Kidney (tissue), 22 donors: ENCODE measurements at places on chromosomes 12 and 14.
A peak's percentile ranks its signal among the peaks of the same experiment; 100 is the strongest.

- DNase-seq, result no peak
Observed at GRCh38 chr12:69338120-69338859, 9.9 kb upstream of the LYZ start.

DNA sequence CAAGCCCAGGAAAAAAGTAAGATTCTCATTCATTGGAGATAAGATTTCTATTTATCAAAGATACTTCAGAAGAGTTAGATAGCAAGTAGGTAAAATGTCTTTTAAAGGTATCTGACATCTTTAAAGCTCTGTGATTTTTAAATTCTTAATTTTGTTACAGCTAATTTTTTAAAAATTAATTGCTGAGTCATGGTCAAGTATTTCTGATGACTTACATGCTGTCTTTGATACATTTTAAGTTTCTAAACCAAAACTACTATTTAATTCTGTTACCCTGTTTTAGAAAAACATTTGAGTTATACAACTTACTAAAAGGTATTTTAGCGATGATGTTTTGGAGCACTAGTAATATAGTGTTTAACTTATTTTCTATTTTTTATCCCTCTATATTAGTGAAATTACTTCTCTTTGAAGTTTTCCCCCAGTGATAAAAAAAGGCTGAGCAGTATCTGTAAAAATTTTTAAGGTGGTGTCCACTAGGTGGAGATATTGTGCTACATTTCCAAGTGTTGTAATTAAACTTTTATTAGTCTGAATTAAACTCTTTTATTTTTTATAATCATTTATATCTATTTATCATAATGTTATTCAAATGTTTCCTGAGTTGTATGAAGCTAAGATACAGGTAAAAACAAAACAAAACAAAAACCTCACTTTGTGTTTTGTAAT is 11.5 kb downstream of the ALG10 start:
- DNase-seq, result no peak

GRCh38 chr12:20370014-20370386 is 1.7 kb downstream of the PDE3A start:
- DNase-seq, result peak; percentile 77

GRCh38 chr14:94923786-94924185 is 153.9 kb upstream of the GSC start:
- DNase-seq, result no peak

GRCh38 chr12:19515179-19515578 is 75.9 kb downstream of the AEBP2 start:
- DNase-seq, result no peak

DNA sequence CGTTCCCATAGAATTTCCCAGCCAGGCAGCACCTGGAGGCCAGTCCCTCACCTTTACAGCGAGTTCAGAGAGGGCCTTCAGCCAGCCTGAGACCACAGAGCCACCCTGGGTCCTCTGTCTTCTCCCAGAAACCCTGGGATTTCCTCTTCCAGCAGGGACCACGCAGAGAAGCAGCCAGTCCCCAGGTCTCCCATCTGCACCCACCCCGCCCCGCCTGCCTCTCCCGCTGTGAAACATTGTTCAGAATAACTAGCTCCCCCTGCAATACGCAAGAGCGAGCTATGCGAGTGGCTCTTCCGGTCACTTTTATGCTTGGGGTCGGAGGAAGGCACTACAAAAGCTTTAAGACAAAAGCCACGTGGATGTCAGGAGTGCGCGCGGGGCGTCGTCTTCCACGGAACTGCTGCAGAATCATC is 77.8 kb downstream of the SERPINA3 start:
- no peak for DNase-seq

DNA sequence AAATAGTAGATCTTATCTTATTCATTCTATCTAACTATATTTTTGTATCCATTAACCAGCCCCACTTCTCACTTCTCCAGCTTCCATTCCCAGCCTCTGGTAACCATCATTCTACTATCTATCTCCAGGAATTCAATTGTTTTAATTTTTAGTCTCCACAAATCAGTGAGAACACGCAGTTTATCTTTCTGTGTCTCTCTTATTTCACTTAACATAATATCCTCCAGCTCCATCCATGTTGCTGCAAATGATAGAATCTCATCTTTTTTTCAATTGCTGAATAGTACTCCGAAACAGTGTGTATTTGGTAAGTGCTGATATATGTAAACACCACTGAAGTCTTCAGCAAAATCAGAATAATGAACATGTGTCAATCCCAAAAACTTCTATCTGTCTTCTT is 587.2 kb upstream of the ATP2B1 start:
- DNase-seq, result no peak

DNA sequence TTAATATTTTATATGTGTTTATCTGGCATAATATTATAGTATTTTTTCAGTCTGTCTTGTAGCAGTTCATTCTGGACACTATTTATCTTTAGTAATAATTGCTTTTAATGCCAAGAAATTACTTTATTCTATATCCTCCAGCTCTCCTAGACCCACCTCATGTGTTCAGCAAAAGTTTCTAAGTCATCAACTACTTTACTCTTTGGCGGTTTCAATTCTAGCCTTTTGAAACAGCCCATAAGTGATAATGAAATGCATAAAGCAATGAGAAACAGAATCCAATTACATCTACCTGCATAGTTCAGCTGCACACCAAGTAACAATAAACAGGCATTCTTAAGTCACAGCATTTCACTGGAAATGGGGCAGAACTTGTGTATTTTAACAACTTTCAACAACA is 225.5 kb downstream of the SLC25A21 start:
- DNase-seq, result no peak

- no peak for DNase-seq
Observed at GRCh38 chr12:124930586-124930985, 16.1 kb upstream of the UBC start.

GRCh38 chr12:74468401-74468800 is 69.2 kb upstream of the ATXN7L3B start:
- DNase-seq, result no peak

- DNase-seq, result peak; percentile 85
Observed at GRCh38 chr12:123139926-123140675, 10.8 kb downstream of the PITPNM2 start.

DNA sequence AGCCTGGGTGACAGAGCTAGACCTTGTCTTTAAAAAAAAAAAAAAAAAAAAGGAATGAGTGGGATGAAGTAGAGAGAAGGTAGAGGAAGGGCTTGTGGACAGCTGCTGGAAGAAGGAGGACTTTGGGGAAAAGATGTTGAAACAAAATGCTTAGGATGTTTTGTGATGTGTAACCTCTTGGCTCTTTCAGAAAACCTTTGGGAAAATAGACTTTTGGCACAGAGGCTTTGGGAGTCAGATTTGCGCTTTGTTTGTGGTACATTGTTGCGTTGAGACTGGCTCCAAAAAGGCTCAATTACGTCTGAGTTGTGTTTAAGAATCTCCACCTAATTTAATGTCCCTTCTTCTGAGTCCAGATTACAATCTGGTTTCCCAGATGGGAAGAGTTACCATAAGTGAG is 32.9 kb upstream of the SPTLC2 start:
- DNase-seq, result peak; percentile 1

GRCh38 chr12:2686280-2686646 is 108.5 kb upstream of the FKBP4 start:
- DNase-seq, result no peak

DNA sequence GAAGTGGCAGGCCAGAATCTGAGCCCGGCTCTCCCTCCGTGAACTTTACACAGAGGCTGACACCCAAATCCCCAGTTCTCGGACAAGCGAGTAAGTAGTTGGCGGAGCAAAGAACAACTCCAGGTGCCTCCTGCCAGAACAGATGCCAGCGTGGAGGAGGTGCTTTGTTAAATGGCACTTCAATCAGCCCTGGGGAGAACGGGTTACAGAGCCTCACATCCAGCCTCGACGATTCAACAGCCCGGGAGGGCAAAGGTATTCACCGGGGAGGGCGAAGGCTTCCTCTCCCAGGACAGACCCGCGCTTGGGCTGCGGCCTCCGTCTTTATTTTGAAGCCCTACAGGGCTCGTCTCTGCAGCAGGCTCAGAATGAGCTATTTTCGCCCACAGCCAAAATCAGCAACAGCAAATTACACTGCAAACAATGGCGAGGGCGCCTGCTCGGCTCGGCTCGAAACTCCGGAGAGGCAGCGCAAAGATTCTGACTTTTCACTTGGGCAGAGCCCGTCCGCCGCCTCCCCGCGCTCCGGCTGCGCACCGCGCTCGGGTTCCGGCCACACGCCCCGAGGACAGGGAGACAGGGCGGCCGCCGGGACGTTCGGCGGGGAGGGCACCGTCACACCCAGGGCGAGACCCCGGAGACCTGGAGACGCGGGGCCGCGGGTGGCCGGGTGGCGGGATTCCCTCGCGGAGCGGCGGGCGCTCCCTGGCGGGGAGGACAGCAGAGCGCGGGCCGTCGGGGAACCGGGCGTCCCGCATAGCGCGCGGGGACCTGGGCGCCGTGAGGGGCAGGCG is 811 bp downstream of the TMCC3 start:
- DNase-seq, result peak; percentile 70

DNA sequence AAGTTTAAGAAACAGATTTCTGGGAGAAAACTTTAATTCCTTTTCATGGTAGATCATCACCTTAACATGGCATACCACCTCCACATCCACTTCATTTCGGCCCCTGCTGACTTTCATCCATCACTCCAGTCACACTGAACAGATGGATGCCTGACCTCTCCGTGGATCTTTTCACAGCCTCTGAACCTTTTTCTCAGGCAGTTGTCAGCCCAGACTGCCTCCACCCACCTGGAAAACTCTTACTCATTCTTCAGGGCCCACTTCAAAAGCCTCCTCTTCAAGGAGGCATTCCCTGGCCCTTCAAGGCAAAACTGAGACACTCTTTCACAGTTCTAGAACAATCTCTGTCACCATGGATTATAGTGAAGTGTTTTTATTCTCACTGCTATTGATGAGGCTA is 52.9 kb downstream of the GXYLT1 start:
- DNase-seq, result no peak

GRCh38 chr14:70692210-70692609 is 50.5 kb downstream of the TTC9 start:
- DNase-seq, result peak; percentile 11

GRCh38 chr14:69941768-69942742 is 62.8 kb downstream of the SMOC1 start:
- no peak for DNase-seq

DNA sequence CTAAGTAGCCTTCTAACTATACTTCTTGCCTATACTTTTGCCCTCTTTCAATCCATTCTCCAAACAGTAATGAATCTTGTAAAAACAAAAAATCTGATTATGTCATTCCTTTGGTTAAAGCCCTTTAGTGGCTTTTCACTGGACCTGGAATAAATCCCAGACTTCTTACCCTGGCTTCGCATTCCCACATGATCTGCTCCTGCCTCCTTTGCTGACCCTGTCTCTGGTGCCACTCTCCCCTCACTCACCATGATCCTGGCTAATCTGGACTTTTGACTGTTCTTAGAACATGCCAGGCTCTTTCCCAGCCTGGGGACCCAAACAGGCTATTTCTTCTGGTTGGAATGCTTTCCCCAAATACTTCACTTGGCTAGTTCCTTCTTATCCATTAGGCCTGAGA is 7.9 kb downstream of the MIA2 start:
- no peak for DNase-seq

DNA sequence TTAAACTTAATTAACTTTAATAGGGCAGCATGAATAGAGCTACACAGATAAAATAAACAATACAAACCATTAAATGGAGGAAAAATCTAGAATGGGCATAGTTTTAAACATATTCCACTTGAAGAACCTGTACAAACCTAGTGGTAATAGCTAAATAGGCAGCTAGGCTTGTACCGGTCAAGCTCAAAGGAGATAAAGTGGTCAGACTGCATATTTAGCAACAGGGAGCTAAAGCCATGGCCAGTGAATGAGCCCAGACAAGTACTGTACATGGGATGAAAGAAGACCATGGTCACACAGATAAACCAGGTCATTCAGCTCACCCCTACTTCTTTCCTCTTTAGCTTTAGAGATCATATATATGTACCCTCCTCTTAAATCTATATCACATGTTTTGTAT is 186.6 kb upstream of the KRR1 start:
- DNase-seq, result no peak

DNA sequence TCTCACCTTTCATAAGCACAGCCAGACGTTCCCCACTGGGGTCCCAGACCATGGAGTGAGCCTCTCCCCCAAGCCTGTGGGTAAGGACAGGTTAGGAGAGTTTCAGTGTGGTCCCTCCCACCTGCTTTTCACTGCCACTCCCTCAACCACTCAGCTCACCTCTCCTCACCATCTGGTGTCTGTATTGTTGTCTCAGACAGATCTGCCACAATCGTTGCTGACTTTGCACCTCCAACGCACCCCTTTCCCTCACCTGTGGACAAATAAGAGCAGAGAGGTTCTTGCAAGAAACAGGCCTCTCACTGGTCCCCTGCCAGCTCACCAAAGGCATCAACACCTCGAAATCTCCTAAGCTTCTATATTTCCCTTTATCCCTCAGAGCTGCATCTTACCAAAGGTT is 8.8 kb downstream of the MYG1 start:
- no peak for DNase-seq

- no peak for DNase-seq
Observed at GRCh38 chr12:102480406-102480805, at the start of gene IGF1. IGF1 (minus strand) TSS chr12:102480563; CDS start chr12:102480381, 182 bp downstream.

DNA sequence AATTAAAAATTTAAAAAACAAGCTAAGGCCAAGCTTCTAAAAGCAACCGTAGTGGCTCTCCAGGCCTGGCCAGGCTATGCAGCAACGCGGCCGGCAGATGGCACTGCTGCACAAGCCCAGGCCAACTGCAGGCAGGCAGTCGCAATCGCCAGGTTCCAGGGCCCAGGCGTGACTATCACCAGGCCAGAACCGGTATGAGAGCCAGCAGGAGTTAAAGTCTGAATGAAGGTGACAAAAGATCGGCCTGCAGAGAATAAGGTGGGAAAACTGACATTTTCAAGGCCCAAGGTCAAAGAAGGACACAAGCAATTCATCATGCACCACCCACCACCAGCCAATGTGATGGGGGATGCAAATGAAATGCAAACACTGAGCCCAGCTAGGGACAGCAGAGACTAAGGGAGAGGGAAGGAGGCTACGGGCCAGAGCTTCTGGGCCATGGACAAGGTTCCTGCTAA is 43.6 kb upstream of the ANO2 start:
- DNase-seq, result peak; percentile 90

GRCh38 chr12:102756530-102756929 is 160.5 kb downstream of the PAH start:
- DNase-seq, result no peak

- DNase-seq, result no peak
Observed at GRCh38 chr12:93793983-93794382, 116.8 kb downstream of the CRADD start.

DNA sequence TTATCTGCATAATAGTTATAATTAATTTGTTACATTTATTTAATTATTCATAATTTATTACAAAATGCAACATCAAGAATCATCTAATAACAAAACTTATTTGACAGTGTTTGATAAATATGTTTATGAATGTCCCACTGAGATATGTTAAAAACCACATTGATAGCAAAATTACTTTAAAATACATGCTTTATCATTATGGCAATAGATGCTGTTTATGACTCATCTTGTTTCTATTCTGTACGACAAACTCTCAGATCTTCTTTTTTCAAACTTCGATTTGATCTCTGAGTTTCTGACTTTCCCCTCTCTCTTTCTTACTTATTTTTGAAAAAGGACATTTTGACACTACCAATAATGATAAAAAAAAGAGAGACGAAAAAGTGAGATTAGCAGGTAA is 56.8 kb upstream of the LRRK2 start:
- DNase-seq, result no peak

- DNase-seq, result no peak
Observed at GRCh38 chr12:2172491-2173214, 119.9 kb downstream of the CACNA1C start.

- no peak for DNase-seq
Observed at GRCh38 chr14:90109858-90110257, 48.1 kb downstream of the KCNK13 start.
